ENCODE measurements at places on chromosomes 2 and 18.

DNA sequence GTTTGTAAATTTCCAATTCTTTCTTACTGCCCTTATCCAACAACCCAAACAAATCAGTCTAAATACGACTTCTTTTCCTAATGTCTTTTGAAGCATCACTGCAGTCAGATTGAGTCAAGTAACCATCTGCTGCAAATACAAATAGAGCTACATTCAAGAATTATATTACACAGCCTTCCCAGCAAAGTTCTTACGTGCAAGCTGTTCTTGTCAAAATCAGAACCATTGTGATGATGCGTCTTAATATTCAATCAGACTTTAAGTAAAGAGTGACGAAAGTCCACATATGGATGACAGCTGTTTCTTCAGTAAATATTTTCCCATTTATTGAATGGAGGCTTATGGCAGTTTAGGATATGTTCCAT, 943.8 kb downstream of the LRP1B start:
- no peak for DNase-seq

DNA sequence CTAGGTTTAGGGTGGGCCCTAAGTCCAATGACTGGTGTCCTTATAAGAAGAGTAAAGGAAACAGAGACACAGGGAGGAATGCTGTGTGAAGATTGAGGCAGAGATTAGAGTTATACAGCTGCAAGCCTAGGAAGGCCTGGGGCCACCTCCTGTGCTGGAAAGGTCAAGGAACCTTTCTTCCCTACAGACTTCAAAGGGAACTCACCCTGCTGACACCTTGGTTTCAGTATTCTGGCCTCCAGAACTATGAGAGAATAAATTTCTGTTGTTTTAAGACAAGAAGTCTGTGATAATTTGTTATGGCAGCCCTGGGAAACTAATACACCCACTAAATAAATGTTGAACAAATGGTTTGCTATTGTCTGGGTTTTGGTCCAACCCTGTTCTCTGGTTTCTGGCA, 102.3 kb upstream of the NEUROD1 start:
- no peak for DNase-seq

DNA sequence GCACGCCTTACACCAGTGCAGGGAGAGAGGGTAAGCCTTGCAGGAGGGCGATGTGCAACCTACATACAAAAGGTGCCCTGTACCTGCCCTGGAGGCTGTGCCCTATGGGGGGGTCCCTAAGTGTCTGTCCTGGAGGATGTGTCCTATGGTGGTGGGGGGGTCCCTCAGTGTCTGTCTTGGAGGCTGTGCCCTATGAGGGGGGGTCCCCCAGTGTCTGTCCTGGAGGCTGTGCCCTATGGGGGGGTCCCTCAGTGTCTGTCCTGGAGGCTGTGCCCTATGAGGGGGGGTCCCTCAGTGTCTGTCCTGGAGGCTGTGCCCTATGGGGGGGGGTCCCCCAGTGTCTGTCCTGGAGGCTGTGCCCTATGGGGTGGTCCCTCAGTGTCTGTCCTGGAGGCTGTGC, 216.6 kb downstream of the HDAC4 start:
- DNase-seq = no peak

- DNase-seq = no peak
Observed at GRCh38 chr2:238883421-238883901, 35.6 kb downstream of the TWIST2 start.

DNA sequence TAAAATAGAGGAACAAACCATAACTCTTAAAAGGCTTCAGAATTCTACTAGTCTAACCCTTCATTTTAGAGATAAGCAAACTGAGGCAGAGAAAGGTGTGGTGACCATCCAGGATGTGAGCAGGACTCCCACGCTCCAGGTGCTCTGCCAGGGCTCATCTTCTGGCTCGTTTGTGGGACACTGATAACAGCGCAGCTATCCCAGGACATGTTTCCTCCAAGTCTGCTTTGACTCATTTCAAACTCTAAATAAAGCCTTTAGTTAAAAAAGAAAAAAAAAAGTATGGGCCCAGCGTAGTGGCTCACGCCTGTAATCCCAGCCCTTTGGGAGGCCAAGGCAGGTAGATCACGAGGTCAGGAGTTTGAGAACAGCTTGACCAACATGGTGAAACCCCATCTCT, 28.4 kb downstream of the CNRIP1 start:
- no peak for DNase-seq

DNA sequence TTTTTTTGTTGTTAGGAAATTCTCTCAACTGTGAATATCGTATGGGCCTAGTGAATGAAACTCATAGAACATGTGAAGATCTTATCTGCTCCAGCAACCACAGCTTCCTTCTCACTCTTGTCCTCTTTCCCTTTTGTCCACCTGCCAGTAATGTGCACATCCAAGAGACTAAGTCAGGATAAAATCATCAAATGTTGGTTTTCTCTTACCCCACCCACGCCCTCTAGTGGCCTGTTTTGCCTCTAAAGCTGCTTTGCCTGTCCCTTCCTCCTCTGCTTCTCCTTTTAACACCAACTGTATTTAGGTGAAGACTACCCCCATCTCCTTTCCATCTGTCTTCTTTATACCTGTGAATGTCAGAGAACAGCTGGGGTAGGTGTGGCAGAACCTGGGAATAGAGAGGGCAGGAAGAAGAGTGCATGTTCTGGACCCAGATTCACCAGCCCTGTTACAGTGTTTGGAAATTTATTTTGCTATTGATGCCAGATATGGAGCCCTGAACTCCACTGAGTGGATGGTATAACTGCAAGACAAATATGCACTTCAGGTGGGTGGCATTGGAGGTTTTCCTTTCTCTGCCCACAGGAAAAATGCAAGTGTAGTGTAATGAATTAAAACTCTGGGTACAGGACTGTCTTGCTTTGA, 8.4 kb upstream of the MGAT5 start:
- peak; percentile 78 for DNase-seq

DNA sequence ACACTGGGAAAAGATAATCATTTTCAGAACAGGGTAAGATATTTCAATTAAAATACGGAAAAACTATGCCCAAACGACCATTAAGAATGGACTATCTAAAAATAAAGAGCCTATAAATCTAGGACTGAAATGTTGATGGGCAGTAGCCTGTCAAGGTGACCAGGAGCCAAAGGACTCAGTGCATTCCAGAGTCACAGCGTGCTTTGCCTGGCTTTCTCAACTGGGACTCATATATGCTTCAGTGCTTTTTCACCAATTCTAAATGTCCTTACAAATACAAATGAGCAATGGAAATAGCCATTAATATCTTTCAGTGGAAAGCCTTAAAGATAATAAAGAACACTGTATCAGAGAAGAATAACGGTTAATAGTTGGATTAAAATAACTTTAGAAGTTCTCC, 35.4 kb downstream of the PREPL start:
- no peak for DNase-seq

DNA sequence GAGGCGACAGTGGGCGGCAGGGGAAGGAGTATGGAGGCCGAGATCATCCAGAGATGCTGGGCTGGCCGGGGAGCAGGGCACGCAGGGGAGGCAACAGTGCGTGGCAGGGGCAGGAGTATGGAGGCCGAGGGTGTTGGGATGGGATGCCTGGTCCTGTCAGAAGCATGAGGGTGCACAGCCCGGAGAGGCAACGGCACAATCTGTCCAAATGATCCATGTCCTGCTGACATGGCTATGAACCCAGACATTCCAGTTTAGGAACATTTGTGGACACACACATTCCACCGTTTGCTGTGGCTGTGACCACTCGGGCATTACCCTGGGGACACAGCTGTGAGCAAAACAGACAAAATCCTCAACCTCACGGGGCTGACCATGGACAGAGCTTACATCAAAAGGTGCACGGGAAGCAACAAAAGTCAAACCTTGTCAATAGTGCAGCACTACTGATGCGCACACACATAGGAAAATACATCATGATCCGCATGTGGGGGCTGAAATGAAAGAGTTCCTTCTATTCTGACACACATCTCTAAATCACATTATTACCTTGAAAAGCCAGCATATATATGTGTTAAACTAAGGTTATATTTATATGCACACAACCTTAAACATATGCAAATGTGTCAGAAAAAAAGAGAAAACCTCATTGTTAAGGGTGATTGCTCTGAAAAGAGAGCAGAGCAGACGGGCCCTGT, 144.0 kb upstream of the GPC1 start:
- DNase-seq = no peak

GRCh38 chr2:108124736-108125495, 114.9 kb upstream of the SULT1C3 start:
- no peak for DNase-seq

DNA sequence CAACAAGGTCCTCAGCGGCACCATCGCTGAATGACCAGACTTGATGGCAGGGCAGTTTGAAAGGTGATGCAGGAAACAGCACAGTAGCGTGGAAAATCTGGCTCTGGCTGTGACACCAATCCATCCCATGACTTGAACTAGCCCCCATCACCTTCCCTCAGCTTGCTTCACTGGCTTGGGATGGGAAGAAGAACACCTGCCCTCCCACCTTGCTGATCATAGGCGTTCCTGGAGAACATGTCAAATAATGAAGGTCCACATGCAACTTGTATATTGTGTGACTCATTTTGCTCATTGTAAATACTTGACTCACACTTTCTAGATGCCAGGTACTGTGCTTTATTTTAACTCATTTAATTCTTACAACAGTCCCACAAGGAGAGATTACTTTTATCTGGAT, 292.4 kb upstream of the SPRED2 start:
- DNase-seq = no peak

DNA sequence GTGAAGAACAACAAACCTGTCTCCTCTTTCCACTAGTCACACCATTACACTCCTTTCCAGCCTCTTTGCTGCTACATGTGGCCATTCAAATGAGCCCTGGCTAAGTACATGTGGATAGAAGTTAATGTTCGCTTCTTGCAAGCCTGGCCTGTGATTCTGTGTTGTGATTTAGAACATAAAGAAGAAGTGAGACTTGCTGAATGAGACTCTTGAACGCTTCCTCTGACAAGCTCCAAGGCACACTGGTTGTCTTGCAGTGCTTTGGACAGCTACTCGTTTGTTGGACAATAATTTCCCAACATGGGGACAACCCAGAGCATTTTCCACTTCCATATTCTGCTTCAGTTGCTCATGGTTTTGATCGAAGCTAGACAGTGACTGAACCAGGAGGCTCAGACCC, 57.3 kb downstream of the CCDC74A start:
- DNase-seq = no peak

GRCh38 chr18:70931942-70932814, 643.3 kb downstream of the SOCS6 start:
- no peak for DNase-seq

DNA sequence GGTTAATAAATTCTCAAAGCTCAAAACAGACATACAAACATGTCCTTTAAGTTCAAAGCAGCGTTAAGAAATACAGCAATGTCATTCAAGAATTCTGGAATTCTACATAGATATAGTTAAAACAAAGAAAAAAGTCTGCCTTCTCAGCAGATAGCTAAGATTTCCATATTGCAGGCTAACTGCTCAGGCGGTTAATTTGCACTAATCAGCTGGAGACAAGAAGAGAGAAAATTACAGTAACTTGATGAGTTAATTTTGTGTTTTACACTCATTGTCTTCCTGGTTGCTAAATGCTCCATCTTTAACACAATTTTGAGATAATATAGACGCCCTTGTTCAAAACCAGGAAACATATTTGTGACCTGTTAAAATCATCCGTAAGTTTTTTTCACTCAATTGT, 1012.0 kb downstream of the LRP1B start:
- DNase-seq = no peak

DNA sequence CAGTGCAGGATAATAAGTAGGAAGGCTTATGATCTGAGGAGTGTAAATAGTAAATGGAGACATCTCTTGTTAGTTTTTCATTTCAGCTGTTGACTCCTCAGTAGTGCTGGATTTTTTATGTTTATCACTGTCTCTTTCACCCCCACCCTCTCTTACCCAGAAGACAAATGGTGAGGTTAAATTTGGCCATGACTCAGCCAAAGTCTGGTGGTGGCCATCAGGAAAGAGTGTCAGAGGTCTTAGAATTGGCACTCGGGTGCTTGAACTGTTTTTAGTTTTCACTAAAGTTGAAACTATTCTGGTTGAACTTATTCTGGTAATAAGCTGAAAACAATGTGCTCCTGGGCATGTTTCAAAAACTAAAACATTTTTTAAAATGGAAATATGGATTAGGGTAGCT, 123.3 kb downstream of the FHOD3 start:
- no peak for DNase-seq

DNA sequence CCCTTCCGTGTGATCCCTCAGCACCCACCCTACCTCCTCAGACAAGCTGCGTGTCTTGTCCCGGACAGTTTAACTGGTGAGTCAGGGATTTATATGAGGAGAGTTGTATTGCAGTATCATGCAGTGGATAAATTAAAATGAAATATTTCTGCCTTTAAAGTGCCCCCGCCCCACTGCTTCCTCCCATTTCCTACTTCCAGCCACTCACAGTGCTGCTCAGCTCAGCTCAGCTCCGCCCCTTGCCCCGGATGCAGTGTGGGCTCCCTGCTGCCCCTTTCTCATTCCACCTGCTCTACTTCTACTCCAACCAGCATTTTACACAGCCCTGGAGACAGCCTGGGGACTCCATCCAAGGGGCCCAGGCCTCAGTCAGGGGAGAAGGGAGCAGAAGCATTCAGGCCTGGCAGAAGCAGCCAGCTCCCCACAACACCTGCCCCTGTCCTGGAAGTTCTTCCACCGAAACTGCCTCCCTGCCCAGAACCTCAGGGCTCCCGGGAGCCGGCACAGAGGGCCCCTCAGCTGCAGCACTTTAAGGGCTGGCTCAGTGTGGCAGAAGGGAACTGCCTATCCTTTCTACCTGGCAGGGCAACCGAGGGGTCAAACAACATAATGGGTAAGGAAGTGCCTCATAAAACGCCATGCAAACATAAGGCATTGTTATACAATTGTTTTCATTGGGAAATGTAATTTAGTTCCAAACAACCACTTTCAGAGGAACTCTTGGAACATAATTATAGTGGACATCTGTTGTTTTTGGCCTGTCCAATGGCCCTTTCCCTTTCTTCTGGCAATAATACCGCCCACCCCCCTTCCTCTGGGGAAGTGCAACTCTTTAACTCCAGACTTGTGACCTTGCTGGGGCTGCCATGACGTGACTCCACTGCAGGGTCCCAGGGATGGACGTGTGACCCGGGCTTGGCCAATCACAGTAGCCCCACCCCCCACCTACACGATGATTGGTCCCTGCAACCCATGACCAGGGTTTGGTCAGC, 102.3 kb downstream of the LIPG start:
- DNase-seq = no peak
